ENCODE measurements at places on chromosomes 16 and 17.
A peak's percentile ranks its signal among the peaks of the same experiment; 100 is the strongest.

- no peak for DNase-seq
These were observed 30.0 kb downstream of the SLC13A5 start for GRCh38 chr17:6683081-6683684.

- DNase-seq = no peak
These were observed 13.4 kb downstream of the MYO1D start for GRCh38 chr17:32863559-32863958.

- peak; percentile 45 for DNase-seq
These were observed 4.9 kb upstream of the RASD1 start for GRCh38 chr17:17500999-17501605.

DNA sequence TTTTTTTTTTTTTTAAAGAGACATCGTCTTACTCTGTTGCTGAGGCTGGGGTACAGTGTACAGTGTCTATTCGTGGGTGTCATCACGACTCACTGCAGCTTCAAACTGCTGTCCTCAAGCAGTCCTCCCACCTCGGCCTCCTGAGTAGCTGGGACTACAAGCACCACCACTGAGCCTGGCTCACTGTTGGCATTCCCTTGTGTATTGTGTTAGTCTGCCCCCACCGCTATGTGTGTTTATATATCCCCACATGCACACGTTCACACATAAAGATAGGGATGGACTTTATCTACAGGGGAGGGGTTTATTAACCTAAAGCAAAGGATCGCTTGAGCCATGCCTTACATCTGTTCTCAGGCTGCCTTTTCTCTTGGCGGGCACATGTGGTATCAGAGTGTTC lies 63.8 kb downstream of the SEC14L1 start:
- no peak for DNase-seq

GRCh38 chr16:4868026-4868425 lies 20.7 kb downstream of the UBN1 start:
- DNase-seq = no peak

DNA sequence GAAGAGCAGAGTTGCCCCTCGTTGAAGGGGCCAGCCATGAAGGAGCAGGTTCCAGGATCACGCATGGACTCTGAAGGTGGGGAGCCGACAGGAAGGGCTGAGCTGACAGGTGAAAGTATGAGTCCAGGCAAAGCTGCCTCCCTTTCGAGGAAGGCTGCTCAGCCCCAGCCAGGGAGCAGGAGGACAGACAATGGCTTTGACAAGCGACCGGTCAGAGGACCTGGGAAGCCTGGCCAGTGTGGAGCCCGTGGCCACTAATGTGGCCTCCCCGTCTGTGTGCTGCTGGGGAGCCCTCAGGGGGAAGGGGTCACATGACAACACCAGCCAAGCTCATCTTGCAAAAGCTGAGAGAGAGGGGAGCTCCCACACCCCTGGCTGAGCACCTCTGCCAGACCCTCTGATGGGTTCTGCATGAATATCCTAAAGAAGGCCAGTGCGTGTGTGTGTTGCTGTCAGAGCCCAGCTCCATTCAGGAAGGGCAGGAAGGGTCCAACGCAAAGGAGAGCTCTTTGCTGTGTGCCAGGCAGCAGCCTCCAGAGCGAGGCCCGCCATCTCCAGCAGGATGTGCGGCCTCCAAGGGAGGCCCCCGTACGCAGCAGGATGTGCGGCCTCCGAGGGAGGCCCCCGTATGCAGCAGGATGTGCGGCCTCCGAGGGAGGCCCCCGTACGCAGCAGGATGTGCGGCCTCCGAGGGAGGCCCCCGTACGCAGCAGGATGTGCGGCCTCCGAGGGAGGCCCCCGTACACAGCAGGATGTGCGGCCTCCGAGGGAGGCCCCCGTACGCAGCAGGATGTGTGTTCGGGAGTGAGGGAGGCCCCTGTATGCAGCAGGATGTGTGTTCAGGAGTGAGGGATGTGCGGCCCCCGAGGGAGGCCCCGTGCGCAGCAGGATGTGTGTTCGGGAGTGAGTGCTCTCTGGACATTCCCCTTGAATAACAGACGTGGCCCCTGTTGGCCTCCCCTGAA lies 102.1 kb upstream of the CHMP6 start:
- peak; percentile 72 for DNase-seq

- DNase-seq = no peak
These were observed 34.3 kb downstream of the STH start for GRCh38 chr17:46033392-46033791.

GRCh38 chr16:78122774-78123315 lies 23.4 kb downstream of the WWOX start:
- DNase-seq = peak; percentile 32

DNA sequence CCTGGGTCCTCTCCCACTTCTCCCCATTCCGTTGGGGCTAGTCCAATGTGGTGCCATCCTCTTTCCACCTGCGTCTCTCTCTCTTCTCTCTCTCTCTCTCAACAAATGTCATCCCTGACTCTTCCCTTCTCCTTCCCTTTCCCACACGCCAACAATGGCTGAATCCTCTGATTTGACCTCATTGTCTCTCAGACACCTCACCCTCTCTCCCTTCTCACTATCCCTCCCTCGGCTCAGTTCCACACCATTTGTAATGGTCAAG lies 628 bp upstream of the ZNF18 start:
- DNase-seq = no peak

GRCh38 chr17:7432296-7432695 lies 2.9 kb upstream of the TMEM102 start:
- no peak for DNase-seq

DNA sequence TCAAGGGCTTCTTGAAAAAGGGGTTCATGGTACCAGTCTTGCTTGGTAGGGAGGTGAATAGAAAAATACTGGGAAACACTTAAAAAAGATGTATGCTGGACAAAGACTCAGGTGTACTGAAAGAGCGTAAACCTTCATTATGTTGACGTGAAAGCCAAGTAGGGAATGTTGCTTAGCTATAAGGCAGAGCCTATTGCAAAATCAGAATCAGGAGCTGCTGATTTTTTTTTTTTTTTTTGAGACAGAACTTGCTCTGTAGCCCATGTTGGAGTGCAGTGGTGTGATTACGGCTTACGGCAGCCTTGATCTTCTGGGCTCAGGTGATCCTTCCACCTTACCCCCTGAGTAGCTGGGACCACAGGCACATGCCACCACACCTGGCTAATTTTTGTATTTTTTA lies 3.9 kb downstream of the TMEM94 start:
- no peak for DNase-seq

- DNase-seq = peak; percentile 92
These were observed 572 bp downstream of the PGP start for GRCh38 chr16:2213817-2214718.

DNA sequence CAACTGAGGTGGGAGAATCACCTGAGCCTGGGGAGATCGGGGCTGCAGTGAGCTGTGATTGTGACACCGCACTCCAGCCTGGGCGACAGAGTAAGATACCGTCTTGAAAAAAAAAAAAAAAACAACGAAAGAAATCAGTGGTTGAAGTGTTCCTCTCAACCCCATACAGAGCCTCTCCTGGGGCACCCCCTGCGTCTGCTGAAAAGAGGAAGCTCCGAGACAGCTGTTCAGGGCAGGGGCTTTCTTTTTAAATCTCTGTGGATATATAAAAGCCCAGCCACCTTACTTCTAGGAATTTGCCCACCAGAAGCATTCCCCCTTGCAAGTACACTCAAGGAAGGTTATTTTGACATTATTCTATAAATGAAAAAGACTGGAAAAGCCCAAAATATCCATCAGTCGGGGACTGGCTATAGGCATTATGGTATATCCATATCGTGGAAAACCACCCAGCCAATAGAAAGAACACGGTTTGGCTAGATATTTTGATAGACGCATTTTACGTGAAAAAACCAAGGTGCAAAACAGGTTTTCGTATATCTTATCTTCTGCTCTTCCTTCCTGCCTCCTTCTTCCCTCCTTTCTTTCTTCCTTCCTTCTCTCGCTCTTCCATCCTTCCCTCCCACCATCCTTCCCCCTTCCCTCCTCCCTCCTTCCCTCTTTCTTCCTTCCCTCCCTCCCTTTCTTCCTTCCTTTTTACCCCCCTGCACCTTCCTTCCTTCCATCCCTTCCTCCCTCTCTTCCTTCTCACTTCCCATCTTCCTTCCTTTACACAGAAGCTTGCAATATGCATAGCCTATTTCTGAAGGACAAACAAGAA lies 9.2 kb upstream of the CCL22 start:
- no peak for DNase-seq

Data from osteoblast (primary cell).